ENCODE measurements at places on chromosomes 16 and 17.

DNA sequence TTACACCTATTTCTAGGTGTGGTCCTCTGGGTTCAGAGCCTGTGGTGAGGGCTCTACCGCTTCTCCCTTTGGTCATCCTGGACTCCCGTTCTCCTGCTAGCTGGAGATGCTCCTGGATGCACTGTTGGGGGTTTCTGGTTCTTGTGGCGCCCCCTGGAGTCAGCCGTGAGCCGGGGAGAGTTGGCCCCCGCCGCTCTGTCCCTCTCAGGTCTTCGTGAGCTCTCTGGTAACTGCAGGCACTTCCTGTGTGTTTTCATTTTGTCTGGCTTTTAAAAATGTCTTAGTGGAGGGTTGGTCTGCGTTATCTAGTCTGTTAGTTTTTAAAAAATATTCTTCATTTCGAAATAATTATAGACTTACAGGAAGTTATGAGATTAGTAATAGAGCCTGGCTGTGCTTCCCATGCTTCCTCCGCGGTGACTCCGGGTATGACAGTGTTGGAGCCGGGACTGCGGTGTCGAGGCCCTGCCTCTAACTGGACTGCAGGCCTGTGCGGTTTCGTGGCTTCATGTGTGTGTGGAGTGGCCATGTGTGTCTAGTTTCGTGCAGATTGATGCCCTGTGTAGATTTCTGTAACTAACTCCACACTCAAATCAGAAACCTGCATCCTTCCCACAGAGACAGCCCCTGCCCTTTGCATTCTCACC, 78.0 kb upstream of the ZNF750 start:
- DNase-seq, result no peak

DNA sequence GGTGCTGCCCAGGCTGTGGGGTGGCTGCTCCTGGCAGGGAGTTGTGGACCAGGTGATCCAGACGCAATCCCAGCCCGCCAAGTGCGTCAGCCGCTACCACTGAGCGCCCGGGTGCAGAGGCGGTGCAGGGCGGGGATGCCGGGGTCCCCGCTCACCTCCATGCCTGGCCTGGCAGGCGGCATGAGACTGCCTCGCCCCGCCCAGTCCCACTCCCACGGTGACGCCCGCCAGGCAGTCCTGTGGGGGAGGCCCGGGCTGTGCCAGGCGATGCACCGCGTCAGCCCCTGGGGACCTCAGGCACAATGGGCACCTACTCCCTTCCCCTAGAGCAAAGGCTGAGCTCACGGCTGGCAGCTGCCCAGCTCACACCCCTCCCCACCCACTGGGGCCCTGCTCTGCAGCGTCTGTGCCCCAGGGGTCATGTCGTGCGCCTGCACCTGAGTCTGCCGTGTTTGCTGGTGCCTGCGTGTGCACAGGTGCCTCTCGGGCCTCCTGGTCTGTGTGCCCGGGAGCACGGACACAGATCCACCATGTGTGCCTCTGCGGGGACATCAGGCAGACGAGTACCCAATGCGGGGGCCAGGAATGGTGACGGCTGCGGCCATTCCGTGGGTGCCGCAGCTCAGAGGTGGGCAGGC, 5.3 kb downstream of the RPUSD1 start:
- no peak for DNase-seq

DNA sequence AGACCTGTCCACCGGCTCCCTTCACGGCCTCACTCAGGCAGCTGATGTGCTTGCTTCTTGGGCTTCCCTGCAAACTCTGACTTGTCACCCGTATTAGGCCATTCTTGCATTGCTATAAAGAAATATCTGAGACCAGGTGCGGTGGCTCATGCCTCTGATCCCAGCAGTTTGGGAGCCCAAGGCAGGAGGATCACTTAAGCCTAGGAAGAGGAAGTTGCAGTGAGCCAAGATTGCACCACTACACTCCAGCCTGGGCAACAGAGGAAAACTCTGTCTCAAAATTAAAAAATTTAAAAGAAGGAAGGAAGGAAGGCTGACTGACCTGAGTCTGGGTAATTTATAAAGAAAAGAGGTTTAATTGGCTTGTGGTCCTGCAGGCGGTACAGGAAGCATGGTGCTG, 17.0 kb downstream of the SOST start:
- DNase-seq, result no peak

DNA sequence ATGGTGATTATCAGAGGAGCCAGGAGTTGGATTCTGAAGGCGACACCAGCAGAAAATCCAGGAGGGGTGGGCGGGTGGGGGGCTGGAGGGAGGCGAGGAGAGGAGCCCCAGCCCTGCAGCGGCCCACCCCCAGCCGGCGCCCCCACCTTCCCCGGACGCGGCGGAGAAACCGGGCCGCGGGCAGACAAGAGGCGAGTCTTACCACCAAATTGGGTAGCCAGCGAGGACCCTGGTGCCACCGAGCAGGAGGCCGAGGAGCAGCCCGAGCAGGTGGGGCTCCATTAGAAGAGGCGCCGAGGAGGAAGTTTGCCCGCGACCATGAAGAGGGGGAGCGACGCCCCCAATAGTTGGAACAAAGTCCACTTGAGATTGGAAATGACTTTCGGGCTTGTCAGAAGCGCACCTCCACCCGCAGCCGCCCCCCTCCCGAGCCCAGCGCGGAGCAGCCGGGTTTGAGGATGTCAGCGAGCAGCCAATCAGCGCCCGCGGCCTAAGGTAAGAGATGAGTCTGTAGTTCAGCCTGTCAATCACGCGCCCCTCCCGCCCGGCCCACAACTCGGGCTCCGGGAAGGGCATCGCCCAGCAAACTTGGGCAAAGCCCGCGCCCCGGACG, at the start of gene WNT3:
Gene WNT3 (minus strand): TSS at position 377 of the 613 bp plus-strand sequence. CDS start 95 bp downstream, at position 282.
- no peak for DNase-seq

GRCh38 chr17:72697602-72698146, 394.8 kb downstream of the SLC39A11 start:
- DNase-seq, result no peak

DNA sequence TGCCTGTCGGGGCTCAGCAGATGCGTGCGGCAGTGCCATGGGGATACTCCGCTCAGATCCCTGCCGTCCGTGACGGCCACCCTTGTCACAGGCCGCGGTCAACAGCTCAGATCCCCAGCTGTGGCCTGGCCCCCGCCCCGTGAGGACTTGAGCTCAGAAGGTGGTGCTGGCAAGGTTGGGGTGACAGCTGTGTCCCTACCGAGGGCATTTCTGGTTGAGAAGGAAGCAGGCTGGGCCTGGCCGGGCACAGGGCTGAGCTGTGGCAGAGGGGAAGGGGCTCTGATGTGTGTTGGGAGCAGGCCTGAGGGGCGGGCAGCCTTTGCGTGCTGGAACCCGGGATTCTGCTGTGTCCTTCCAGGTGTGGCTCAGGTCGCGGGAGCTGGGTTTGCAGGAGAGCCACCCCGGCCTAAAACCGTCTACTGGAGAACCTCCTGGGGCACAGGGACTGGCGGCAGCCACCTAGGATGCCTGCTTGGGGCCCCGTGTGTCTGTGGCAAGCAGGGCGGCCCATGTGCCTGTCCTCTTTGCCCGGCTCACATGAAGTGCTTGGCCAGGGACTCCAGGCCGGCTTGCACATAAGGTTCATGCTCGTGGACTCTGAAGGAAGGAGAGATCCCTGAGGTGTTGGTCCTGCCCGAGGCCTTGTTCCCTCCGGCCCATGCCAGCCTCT, 5.1 kb downstream of the UBE2I start:
- no peak for DNase-seq

Data from GM18507 (cell line).